ENCODE measurements at places on chromosomes 16 and 17. TPM values are rescaled to one million over a fixed set of nuclear protein-coding genes. Genes with fewer than 3 reads are reported as not detected.

Gene KLHL10
- total RNA-seq = not detected

Gene ACSM3
- 0.41 TPM for total RNA-seq

Gene GALK1
- total RNA-seq = 54.3 TPM

Gene RND2
- not detected for total RNA-seq

Gene OR3A2
- 1.8 TPM for total RNA-seq

Gene CRHR1
- total RNA-seq = not detected

Gene DNAH2
- 8.5 TPM for total RNA-seq

Gene SLC12A3
- total RNA-seq = not detected

Gene RNF222
- total RNA-seq = not detected

Gene GAS2L2
- not detected for total RNA-seq

Gene KIF18B
- total RNA-seq = 13.6 TPM

Gene IL17C
- 0.15 TPM for total RNA-seq

Gene PRDM7
- not detected for total RNA-seq

Data from A375 (cell line).